ENCODE measurements at places on chromosomes 2 and 18.

DNA sequence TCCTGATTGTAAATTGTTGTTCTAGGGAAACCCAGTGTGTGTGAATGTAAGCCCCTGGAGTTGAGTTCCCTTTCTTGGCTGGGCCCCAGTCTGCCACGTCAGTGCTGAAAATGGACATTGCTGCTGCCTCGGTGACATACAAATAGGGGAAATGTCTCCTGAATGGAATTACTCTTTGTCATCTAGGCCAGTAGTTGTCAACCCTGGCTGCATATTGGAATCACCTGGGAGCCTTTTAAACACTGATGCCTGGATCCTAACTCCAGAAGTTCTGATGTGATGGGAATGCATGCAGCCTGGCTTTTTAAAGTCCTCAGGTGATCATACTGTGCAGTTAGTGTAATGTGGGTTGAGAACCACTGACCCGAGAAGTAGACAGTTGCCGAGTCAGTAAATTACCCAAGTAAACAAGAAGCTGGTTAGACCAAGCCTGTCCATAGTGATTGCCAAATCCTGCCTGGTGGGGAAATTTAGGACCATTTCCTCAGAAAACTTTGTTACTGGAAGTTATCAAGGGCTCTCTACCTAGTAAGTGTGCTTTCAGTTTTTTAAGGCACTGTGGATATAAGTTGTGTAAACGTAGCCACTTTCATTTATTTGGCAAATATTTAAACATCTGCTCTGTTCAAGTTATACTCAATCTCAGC is 27.6 kb upstream of the IL1R1 start:
- no peak for DNase-seq

DNA sequence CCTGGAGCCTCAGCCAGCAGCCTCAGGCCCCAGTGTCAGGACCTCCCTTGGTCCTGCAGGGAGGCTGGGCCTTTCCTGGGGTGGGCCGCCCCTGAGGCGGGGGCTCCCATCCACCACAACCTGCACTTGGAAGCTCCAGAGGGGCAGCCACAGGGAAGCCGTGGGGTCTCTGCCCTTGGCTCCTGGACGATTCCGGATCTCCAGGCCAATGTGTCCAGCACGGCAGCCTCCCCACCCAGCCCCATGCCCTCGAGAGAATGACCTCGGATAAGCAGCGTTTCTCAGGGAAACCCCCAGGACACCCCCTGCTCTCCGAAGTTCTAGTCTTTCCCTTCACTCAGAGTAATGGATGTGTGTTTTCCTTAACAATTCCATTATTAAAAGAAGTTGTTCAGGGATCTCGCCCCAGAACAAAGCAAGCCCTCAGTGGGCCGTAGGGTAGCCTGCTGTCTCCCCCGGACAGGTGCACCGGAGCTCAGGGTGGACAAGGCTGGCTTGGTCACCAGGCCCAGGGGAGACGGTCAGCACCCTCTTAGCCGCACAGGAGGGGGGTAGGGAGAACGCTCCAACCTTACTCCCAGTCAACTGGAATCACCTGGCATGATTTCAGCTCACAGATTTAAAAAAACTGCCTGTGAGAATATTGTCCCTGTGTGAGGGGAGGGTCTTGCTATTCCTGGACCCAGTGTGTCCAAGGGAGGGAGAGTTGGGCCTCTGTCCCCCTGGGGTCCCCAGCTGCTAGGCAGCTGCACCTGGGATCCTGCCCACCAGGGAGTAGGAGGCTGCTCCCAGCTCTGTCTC is 72.2 kb upstream of the OTOS start:
- no peak for DNase-seq

- no peak for DNase-seq
These were observed 21.8 kb upstream of the GLS start for GRCh38 chr2:190858817-190859216.

- DNase-seq, result no peak
These were observed 333.3 kb upstream of the ACVR2A start for GRCh38 chr2:147511491-147511948.

DNA sequence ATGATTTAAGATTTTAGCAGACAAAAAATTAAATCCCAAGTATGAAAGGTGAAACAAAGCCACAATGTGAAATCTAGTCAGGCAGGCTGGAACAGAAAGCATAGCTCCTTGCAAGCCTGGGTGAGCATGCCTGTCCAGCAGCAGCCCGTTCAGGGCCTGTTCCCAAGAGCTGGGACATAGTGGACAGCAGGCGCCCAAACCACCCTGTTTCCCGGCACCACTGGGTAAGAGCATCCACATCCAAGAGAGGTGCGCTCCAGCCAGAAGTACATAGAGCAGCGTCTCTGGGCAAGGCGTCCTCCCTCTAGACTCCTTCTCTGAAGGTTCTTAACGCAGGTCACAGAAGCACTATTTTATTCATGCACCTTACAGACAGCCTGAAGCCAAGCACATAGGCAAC is 80.8 kb downstream of the DNER start:
- no peak for DNase-seq

DNA sequence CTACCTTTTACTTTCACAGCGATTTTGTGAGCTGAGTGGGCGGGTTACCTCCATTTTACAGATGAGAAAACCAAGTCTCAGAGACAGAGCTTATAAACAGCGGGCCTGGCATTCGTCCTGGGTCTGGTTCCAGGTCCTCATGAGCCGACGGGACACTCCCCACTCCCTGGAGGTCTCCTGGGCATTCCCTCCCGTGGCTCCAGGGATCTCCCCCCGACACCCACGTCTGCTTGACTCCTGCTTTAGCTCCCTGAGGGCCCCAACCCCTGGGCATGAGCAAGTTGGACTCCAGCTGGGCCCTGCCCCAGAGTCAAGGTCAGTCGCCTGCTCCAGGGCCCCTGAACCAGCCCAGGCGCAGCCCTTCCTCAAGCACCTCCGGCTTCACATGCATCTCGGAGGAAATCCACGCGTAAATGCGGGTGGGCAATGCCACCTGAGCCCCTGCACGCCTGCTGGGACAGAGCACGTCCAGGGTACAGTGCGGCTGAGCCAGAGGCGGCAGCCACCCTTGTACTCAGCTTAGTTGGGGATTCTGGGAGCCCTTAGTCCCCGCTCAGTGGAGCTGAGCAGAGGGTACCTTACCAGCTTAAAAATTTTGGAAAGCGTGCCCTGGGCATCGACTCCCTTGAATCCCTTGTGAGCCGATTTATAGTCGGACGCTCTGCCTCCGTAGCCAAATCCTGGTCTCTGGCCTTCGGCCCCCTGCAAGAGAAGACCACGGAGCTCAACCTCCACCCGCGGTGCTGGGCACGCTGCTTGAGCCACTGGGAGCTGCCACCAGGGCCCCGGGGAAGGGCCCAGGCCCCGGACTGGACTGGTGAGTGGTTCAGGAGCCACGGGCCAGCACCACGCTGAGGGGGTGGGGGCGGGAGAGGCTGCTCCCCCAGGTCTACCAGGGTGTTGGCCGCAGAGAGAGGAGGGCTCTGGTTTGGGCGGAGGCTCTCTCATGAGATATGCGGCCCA is 148.1 kb downstream of the MBP start:
- DNase-seq, result no peak

DNA sequence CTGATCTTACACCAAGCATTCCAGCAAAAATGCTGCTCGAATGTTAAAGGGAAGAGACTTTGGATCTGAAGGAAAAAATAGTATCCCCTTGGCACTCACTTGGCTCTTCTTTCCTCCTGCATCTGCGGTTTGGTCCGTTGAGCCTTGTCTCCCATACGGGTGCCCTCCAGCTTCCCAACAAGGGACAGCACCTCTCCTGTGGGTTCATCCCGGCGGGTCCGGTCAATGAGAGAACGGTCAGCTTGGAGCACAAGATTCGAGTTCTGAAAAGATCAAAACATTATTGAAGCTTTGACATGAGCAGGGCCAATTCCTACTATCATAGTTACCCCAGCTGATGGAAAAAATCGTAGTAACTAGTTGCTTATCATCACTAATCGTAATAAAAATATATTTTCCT is 740 bp downstream of the SNRNP200 start:
- DNase-seq, result no peak

- no peak for DNase-seq
These were observed 19.7 kb downstream of the GNLY start for GRCh38 chr2:85713836-85714235.

DNA sequence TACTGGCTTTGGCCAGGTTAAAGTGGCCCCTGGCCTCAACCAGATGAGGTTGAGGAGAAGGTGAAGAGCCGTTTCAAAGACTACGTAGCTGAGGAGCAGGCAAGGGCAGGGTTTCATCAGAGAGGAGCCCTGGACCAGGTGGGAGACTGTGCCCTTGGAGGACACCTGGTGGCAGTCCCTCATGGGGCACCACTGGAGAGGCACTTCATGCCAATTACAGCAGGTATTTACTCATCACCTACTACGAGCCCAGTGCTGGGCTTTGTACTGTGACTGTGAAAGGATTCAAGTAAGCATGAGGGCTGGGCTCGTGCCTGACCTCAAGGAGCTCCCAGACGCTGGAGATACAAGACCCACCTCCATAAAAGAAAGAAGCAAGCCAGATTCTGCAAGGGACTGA is 37.6 kb downstream of the SMAD7 start:
- no peak for DNase-seq

- DNase-seq, result no peak
These were observed 1.6 kb upstream of the FHOD3 start for GRCh38 chr18:36295880-36296301.

DNA sequence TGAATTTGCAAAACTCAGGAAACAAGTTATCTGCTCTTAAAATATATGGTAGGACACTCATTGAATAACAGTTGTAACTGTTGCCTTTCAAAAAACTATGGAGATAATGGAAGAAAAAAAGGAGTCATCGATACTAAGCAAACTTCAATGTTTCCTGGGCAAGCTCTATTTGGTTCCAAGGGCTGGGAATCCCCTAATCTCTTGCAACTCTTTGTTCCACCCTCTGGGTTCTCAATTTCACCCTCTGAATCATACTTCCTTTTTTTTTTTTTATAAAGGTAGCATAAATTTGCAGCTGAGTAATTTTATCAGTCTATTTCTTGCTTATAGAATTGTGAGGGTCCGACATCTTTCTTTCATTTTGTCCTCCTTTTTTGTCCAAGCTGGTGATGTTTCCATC is 36.7 kb downstream of the SLC9A4 start:
- no peak for DNase-seq

DNA sequence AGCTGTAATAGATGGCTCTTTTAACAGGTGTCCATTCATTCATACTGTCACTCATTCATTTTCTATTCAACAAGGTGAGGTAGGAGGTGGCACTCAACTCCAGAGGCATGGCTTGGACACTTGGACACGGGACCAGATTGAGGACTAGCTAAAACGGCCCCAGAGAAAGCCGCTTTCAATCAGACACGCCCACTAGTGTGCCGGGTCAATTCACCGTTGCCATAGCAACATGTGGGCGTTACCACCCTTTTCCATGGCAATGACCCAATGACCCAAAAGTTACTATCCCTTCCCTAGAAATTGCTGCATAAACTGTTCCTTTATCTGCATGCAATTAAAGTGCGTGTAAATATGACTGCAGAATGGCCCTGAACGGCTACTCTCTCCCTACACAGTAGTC is 49.2 kb upstream of the LGALSL start:
- DNase-seq, result no peak

DNA sequence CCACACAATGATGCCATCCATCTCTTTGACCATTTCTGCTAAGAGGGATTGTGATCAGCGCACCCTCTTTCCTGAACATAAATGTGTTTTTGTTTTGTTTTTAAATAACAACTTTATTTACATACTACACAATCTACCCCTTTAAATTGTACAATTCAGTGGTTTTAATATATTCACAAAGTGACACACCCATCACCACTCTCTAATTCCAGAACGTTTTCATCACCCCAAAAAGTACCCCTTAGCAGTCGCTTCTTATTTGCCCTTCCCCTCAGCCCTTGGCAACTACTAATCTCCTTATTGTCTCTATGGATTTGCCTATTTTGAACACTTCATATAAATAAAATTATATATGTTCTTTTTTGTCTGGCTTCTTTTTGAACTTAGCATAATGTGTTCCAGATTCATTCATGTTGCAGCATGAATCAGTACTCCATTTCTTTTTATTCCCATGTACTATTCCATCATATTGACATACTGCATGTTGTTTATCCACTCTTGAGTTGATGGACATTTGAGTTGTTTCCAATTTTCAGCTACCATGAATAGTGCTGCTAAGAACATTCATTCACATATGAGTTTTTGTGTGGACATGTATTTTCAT is 150.9 kb upstream of the NABP1 start:
- DNase-seq, result no peak

- DNase-seq, result no peak
These were observed 91.7 kb downstream of the GCA start for GRCh38 chr2:162435676-162436075.

GRCh38 chr2:15840969-15841368 is 99.4 kb upstream of the MYCN start:
- DNase-seq, result no peak

GRCh38 chr2:207144173-207144785 is 21.5 kb downstream of the KLF7 start:
- DNase-seq, result peak; percentile 56

DNA sequence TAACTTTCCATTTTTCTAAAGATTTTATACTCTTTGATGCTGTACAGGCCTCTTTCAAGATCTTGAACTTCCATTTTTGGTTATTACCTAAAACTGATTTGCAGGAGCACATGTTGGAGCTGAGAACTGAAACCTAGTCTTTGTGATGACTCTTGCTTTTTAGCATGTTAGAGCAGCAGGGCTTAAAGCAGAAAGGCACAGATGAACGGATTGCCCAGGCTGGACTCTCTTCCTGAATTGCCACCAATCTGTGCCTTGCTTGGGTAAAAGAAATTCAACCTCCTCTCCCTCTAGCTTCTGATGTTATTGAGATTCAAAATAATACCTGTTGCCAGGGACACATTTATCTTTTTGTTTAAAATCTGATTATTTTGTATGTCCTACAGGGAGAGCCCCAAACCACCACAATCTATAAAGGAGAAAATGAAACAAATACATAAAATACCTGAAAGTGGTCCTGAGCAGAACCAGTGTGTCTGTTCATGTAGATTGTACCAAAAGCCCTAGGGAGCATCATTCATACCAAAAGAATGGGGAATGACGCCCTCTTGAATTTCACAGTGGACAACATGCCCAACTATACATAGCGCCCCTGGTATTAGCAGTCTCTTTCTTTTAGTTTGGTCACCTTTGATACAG is 277.0 kb upstream of the MAP2 start:
- DNase-seq, result no peak

DNA sequence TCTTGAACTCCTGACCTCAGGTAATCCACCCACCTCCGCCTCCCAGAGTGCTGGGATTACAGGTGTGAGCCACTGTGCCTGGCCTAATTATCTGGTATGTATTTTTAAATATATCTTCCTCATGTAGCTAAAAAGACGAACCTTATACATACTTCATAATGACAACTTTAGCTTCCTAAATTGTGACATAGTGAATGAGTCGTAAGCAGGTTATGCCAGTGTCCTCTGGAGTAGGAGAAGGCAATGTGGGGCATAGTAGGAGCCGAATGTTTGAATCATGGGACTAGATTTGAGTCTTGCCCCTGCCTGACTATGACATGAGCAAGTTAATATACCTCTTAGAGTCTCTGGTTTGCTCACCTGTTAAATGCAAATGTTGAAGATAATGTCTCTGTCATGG is 95.8 kb upstream of the FOSL2 start:
- DNase-seq, result no peak

DNA sequence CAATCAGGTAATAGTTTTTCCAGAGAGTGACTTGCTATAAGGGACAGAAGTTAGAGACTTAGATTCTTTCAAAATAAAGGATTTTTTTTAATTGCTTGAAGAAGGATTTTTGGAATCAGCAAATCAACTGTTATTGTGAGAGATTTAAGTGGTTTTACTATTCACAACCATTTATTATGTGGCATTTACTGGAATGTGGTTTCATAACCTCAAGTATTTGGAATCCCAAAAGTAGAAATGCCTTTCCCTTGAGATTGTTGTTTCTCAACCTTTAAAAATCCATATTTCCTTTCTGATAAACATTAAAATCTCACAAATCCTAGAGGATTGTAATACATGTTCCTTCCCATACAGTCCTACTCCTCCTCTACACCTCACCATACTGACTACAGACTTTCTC is 5.0 kb downstream of the TANK start:
- DNase-seq, result no peak
